Mesenchymal stem cell (in vitro differentiated cells and primary cell): ENCODE measurements at places on chromosomes 16 and 17.

DNA sequence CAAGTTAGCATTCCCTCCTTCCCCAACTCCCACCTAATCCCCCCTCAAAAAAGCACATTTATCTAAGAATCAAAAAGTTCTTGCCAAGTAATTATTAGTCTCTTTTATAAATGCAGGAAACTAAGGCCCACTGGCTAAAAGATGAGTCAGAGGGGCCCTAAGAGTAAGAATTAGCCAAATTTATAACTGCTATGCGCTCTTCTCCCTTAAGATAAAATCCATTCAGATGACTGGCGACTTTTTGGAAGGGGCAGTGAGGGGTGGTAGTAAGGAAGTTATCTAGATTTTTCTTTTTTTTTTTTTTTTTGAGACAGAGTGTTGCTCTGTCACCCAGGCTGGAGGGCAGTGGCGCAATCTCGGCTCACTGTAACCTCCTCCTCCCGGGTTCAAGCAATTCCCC, 17.1 kb downstream of the ZNF652 start:
- DNase-seq: no peak

- no peak for DNase-seq
Observed at GRCh38 chr16:54422159-54422558, 135.6 kb upstream of the IRX3 start.

DNA sequence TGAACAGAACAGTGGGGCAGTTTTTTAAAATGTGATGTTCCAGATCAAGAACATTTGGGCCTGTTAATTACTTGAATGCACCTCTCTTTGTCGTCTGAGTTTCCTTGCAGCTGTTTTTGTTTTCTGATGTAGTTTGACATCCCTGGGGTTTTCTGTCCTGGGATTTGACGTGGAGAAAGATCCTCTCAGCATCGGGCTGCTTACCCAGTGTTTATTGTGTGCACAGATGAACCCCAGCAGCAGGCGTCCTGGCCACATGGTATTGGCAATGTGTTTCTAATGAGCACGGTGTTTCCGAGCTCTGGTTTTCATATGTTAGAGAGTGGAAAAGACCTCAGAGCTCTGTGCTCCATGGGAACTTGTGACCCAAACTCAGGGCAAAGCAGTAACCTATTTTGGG, 191.1 kb upstream of the IRX3 start:
- no peak for DNase-seq

- no peak for DNase-seq
Observed at GRCh38 chr16:878072-878784, 77.7 kb upstream of the GNG13 start.

- DNase-seq: no peak
Observed at GRCh38 chr17:43826206-43826605, 6.7 kb downstream of the MPP3 start.
